Right lobe of liver (tissue), 6 donors: ENCODE measurements at places on chromosomes 16 and 17. TPM values are rescaled to one million over a fixed set of nuclear protein-coding genes. Genes with fewer than 3 reads are reported as not detected.

DNA sequence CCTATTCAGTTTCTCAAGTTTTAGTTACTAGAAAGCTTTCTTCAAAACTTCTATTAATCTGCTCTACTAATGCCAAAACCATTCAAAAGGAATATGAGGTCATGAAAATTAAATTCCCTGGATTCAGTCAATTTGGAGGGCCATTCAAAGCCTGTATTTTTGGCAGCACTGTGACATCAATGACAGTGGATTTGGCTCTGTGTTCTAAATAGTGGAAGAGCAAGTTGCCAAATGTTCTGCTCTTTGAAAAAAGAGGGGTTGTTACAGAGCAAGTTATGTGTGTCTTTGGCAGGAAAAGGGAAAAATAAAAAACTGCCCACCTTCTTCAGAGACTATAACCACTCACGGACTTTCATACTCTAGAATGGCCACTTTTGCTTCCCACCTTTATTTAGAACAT is 3.2 kb upstream of the C16orf46 start:
- no peak for DNase-seq

DNA sequence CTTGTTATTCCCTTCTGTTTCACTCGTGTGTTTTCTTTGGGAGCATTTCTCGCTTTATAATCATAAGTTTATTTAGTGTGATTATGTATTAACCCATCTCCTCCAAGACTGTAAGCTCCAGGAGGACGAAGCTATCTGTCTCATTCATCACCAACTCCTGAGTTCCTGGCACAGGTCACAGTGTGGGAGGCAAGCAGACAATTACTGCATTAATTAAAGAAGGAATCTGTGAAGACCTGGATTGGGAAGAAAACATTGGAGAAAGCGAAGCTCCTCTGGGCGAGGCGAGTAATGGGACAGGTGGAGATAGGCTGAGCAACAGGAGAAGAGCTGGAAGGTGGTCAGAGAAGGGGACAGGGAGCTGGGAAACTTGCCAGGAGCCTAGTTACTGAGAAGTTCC is 7.8 kb upstream of the CAMKK1 start:
- no peak for DNase-seq

NBR1 gene
- 53.3 TPM for total RNA-seq

TEX19 gene
- not detected for total RNA-seq

DNA sequence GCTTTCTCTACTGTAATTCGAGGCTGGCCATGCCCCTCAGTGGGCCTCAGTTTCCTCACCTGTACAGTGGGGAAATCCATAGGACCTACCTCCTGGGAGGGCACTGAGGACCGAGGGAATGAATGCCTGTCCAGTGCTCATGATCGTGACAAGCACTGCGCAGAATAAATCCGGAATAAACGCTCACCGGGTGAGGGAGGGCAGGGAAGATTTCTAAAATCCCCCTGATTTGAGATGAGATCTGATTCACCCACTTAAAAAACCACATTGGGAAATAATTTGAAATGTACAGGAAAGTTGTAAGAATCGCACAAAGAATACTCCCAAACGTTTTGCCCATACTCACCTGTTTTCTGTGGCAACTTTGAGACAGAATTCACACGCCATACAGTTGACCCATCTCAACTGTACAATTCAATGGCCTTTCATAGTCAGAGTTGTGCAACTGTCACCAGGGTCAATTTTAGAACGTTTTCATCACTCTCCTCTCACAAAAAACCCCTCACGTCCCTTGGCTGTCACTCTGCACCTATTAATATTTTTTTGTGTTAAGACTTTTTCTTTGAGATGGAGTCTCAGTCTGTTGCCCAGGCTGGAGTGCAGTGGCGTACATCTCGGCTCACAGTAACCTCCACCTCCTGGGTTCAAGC is 49.8 kb downstream of the IRF8 start:
- no peak for DNase-seq

CLDN9 gene
- total RNA-seq, result 1.2 TPM

GRCh38 chr16:52465711-52466267 is 81.2 kb downstream of the TOX3 start:
- no peak for DNase-seq

DNA sequence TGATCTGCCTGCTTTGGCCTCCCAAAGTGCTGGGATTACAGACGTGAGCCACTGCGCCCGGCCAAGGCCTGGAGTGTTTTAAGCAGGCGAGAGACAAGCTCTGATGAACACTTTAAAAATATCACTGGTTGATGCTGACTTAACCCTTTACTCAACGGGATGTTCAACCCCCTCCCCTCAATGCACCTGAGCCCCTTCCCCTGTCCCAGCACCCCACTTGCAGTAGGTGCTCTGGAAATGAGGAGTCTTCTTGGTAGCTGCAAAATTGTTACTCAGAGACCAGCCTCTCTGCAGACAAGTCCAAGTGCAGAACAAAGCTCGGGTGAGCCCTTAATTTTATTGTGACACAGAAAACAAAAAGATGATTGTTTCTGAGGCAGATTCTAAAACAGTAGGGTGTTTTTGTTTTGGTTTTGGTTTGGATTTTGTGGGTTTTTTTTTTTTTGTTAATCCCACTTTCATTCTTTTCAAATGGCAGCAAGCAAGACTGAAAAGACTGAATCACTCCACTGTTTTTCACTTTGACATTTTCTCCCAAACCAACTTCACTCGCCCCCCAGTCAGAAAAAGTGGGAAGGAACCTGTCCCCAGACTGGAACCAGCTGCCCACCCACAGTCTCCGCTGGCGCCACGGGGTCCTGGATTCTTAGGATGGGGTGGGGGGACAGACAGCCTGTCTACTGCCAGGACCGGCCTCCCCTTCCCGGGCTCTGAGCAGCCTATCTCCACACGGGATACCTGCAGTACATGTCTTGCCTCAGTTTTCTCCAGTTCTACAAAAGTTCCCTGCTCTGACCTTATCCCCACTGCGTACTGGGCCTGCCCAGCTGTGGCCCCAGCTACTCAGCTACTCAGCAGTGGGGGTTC is 5.2 kb upstream of the PLLP start:
- no peak for DNase-seq

DNA sequence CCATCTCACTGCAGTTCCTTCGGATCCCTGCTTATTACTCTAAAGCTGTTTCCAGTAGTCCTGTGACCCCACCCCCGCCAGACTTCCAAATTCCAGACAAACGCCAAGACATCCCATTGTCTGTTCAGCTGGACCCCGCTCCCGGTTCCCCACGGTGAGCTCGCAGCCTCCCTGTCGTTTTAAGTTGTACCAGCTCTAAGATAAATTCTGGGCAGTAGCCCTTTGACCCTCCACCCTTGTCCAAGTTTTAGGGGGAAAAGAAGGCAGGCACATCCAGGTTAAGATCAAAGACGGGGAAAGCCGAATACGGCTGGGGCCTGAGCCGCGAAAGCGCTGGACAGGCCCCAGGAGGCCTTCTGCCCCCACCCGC is 589 bp downstream of the ARL6IP1 start:
- no peak for DNase-seq

DNA sequence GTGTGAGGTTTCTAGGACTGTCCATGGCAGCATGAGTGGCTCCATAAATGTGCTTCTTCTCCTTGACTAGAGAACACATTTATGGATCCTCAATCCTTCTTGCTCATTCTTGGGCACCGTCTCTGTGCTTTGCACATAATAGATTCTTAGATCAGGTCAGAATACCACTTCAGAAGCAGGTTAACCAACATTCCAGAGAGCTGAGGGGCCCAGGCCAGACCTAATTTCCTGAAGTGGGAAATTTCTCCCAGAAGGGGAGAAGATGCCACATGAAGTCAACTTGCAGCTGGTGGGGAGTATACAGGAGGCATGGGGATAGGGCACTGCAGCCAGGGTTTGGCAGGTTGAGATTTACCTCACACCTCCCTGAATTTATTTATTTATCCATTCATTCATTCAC is 24.4 kb upstream of the VAT1L start:
- DNase-seq, result no peak

DNA sequence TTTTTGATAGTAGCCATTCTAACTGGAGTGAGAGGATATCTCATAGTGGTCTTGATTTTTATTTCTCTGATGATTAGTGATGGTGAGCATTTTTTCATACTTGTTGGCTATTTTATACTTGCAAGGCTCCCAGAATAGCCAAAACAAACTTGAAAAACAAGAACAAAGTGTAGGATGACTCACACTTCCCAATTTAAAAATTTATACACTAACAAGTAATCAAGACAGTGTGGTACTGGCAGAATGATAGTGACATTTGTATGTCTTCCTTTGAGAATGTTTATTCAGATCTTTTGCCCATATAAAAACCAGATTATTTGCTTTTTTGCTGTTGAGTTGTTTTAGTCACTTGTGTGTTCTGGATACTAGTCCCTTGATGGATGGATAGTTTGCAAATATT is 17.8 kb downstream of the SPECC1 start:
- DNase-seq, result no peak

GRCh38 chr17:68326681-68327080 is 35.4 kb downstream of the ARSG start:
- no peak for DNase-seq
